NCI-H510A (cell line): ENCODE measurements at places on chromosomes 3 and 15.

- no peak for DNase-seq
Measured at GRCh38 chr3:15556512-15556911, 35.0 kb upstream of the COLQ start.

GRCh38 chr3:62723914-62724217 lies 151.3 kb downstream of the CADPS start:
- no peak for DNase-seq

DNA sequence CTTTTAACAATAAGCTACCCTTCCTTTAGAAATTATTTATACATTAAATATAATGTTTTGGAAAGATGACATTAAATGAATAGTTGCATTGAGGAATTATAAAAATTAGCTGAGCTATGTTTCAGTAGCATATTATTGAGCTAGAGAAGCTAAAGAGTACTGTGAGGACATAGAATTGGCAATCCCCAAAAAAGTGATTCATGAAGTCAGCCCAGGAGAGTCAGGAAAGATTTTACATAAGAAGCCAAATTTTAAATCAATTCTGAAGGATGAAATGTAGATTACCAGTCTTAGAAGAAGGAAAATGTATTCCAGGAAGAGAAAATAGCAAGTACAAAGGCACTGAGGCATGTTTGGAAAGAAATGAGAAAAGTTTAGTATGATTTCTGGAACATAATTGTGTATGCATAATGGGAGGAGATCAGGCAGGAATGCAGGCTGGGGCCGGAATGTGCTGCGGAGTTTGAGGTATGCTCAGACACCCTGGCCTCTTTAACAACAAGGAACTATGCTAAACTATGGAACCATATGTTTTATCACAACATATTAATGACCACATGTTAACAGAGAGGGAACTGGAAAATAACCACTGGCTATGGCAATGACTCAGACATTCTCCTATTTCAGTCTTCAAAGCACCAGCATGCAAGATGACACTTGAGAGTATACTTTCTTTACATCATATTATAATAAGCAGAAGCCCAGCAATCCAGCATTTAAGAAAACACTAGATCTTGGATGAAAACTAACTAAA lies 103.3 kb upstream of the COL8A1 start:
- no peak for DNase-seq

DNA sequence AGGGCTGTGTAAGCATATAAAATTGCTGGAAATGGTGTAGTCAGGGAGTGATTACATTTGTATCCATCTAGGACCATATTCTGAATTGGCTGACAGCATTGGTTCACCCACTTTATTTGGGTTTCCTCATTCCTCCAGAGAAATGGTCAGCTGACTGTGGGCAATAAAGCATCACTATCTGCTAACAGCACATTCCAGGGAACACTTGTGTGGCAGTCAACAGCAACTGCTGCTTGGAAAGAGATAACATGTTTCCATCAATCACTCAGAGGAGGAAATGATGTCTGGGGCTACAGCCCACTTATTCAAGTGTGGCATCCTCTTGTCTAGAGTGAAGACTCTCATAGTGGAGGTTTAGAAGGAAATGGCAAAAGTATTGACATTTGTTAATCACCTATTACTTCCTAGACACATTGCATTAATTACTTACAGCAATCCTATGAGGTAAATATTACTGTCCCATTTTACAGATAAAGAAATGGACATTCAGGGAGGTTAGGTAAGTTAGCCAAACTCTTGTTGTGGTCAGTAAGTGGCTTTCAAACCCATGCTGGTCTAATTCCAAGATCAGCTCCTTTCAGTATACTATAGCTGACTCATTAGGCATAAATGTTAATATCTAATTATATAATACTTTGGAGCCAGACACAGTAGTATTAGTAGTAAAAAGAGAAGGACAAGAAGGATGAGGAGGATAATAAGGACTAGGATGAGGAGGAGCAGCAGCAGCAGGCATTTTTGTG lies 247.8 kb downstream of the ALCAM start:
- no peak for DNase-seq

DNA sequence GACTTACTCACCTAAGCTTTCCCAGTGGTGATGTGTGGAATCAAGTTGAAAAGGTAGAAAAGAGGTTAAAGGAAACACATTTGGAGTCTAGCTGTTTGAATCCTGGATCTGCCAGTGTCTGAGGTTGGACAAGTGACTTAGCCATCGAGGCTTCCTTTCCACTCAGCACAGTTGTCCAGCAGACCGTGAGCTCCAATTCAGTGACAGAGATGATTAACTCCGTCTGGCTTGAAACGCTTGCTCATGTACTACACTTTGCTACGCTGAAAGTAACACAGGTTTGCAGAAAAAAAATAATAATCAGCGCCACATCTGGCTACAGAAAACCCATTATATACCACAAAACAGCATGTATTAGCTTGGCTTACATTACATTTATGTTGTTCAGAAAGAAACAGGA lies 364.9 kb upstream of the MCTP2 start:
- no peak for DNase-seq

DNA sequence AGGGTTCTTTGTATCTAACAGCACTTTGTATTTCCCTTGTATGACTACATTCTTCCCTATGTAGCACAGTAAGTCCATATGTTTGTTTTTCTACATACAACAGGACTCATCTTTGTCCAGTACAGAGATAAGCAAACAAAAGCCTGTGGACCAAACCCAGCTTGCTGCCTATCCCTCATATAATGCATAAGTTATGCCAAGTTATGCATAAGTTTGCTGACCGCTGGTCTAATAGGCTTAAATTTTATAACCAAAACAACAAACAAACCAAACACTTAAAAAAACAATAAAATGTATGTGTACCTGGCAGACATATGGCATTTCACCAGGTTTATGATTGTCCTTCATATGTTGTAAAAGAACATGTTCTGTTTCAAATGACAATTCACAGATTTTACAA lies 56.0 kb downstream of the ZNF280D start:
- DNase-seq, result no peak

GRCh38 chr3:42653560-42654330 lies at the start of gene ZBTB47:
ZBTB47 (plus strand) TSS chr3:42653697; CDS start chr3:42658356, 4,659 bp downstream.
- DNase-seq, result no peak
